ENCODE measurements at places on chromosomes 2 and 18. TPM values are rescaled to one million over a fixed set of nuclear protein-coding genes. Genes with fewer than 3 reads are reported as not detected.

Gene DQX1
- total RNA-seq, result not detected

DNA sequence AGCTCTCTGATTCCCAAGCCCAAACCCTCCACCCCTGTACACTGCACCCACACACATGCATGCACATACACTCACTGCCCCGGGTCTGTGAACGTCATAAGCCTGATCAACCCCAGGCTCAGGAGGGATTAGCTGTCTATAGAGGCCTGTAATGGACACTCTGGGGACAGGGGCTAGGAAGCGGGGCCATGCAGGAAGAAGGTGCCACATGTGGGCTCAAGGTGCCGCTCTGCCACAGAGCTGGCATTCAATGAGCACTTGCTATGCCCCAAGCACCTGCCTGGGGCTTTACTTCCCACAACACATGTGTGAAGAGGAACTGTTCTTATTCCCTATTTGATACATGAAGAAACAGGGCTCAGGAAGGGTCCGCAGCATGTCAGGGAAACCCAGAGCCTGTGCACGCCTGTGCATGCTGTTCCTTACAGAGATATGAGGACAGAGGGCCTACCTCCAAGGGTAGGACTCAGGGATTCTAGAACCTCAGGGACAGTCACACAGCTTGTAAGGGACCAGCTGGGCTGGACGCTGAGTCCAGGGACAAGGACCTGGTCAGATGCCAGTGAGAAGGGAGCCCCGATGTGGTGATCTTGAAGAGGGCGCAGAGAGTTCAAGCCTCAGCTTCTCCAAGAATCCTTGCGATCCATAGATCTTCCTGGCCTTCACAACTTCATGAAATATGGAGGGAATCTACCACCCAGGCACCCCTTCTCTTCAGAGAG is 5.0 kb downstream of the BIN1 start:
- no peaks in the 10 kb centered on the region for H3K36me3 ChIP-seq
- no peaks in the 10 kb centered on the region for H3K27me3 ChIP-seq
- no peak overlapping the region for H3K27ac ChIP-seq
- H3K4me3 ChIP-seq, result no peak overlapping the region
- H3K4me1 ChIP-seq, result no peaks in the 10 kb centered on the region

GRCh38 chr2:145206496-145207281 is 686.8 kb upstream of the ZEB2 start:
- H3K36me3 ChIP-seq, result no peaks in the 10 kb centered on the region
- H3K27me3 ChIP-seq, result no peaks in the 10 kb centered on the region
- no peaks in the 10 kb centered on the region for H3K4me1 ChIP-seq
- no peak for DNase-seq
- no peak overlapping the region for H3K4me3 ChIP-seq

DNA sequence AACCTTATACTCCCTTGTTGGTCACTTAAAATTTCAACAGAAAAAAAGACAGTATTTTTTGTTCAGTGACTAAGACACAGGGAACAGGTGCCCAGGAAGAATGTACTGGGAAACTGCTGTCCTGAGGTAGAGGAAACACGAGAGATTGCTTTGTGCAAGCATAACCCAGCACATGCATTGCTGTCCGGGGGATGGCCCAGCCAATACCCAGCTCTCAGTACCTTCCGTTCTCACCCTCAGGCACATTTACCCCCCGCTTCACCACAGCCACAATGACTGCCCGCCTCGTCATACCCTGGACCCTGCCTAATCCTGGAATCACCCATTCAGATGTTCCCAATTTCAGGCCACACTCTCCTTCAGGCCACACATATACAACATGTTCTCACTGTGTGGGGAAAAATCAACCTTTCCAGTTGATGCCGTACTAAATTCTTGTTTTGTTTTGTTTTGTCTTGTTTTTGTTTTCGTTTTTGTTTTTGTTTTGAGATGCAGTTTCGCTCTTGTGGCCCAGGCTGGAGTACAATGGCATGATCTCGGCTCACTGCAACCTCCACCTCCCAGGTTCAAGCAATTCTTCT is 140.7 kb downstream of the ESCO1 start:
- H3K4me3 ChIP-seq, result no peak overlapping the region
- H3K27ac ChIP-seq, result no peak overlapping the region
- no peaks in the 10 kb centered on the region for H3K36me3 ChIP-seq
- no peaks in the 10 kb centered on the region for H3K4me1 ChIP-seq
- H3K27me3 ChIP-seq, result no peaks in the 10 kb centered on the region
